Stimulated activated CD4-positive, alpha-beta T cell treated with anti-CD3 and anti-CD28 coated beads, Interleukin-12 subunit alpha, Interleukin-12 subunit beta, amount 100 ng/mL, for 4 hours (primary cell): ENCODE measurements at places on chromosomes 16 and 17.

DNA sequence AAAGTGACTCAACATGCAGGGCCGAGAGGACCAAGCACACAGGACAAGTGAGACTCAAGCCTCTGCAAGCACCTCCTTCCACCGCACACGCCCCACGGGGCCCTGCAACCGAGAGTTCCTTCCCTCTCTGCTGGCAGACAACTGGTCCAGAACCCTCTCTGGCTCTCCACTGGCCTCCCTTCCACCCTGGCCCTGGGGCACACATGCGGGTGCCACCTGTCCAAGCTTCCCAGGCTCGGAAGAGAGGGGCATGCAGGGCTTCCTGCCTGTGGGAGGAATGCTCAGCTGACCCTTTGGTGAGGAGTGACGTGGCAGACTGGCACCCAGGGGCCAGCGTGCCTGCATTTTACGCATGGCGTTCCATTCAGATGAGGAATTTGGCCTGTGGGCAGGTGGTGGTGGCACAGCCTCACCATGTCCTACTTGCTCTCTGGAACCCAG, 59.8 kb downstream of the PIPOX start:
- DNase-seq = no peak

GRCh38 chr16:16127469-16128116, 95.7 kb downstream of the ABCC6 start:
- DNase-seq = peak; percentile 58

- DNase-seq = no peak
These were observed 5.7 kb downstream of the NUPR1 start for GRCh38 chr16:28532940-28533647.

GRCh38 chr17:58325289-58325726, 3.3 kb downstream of the TSPOAP1 start:
- DNase-seq = no peak

DNA sequence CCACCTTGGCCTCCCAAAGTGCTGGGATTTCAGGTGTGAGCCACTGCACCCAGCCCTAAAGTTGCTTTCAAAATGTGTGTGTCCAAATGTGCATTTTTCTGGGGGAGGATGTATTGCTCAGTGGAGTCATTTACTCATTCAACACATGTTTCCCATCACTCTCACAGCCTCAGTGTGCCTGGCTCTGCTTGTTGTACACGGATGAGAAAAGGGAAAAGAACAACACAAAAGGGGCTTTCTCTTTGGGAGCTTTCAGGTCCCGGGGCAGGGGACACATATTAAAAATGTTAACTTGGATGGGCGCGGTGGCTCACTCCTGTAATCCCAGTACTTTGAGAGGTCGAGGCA, 1.7 kb upstream of the PPL start:
- no peak for DNase-seq

GRCh38 chr16:83808573-83809014, 816 bp downstream of the HSBP1 start:
- no peak for DNase-seq

GRCh38 chr17:42132941-42133340, 10.3 kb downstream of the HSPB9 start:
- DNase-seq = no peak
